ENCODE measurements at places on chromosomes 4 and X.
A peak's percentile ranks its signal among the peaks of the same experiment; 100 is the strongest.

- DNase-seq, result no peak
Measured at GRCh38 chrX:29042341-29042740, 455.1 kb downstream of the IL1RAPL1 start.

DNA sequence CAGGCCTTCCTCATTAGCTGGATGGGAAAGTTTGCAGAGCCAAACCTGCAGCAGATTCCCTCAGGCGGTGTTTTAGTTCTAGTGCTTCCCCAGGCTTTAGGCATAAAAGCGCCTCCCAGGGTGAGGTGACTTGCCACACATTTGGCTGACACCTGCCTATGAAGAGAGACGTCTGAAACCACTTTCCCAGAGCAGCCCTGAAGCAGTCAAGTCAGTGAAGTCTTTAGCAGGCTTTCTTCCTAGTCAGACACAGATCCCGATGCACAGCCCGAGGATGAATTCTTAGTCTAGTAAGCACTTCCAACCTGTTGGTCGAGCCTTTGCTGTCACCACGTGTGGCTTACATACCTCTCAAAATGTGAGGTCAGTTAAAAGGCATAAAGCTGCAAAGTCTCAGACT, 484.1 kb downstream of the SMARCA1 start:
- DNase-seq, result no peak

GRCh38 chr4:154836513-154836912, 55.4 kb downstream of the RBM46 start:
- DNase-seq, result no peak

GRCh38 chr4:110615353-110616237, 7.3 kb downstream of the PITX2 start:
- DNase-seq, result no peak

DNA sequence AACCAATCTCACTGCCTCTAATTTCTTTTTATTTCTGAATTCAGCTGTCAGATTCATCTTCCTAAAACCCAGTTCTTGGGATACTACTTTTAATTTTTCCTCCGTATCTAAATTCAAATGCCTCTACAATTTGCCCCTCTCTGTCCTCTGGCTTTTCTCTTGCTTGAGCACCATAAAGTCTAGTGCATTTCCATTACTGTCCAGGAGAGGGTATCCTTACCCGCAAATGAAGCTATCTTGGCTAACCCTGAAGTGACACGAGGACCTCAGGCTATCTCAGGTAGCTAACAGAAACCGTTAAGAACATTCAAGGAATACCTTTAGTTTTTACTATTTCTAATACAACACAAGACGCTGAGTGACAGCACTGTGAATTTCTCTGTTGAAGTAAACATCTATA, 49.4 kb upstream of the PRR32 start:
- no peak for DNase-seq

DNA sequence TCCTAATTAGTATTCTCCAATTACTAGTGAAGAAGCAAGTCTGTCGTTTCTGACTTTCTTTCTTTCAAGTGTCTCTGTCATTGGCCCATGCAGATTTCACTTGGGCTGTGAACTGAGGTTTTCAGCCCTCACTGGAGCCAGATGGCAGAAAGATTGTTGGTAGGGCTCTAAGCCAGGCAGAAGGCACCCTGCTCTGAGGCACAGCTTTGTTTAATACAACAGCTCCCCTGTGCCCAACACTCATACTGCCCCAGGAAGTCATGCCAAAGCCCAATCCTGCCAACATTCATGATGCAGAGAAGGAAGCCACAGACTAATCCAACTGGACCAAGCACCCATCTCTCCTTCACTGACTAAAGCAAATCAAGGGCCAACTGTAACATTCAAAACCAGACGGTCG, 117.1 kb upstream of the FRG1 start:
- no peak for DNase-seq

GRCh38 chr4:142565771-142566170, 280.3 kb downstream of the INPP4B start:
- DNase-seq, result peak; percentile 40
